Activated B cell treated with CpG ODN at 0.5 μM for 24 hours (primary cell): ENCODE measurements at places on chromosomes 3 and 15. TPM values are rescaled to one million over a fixed set of nuclear protein-coding genes. Genes with fewer than 3 reads are reported as not detected.

GRCh38 chr15:91776104-91776503, 77.4 kb upstream of the SLCO3A1 start:
- H3K4me3 ChIP-seq: no peak overlapping the region
- H3K27me3 ChIP-seq: peaks cover 3% of the 10 kb centered on the region
- no peak for DNase-seq

STRIT1 gene
- total RNA-seq: not detected in 2 replicates

- H3K27ac ChIP-seq: no peak overlapping the region
- H3K27me3 ChIP-seq: peaks cover 50% of the 10 kb centered on the region
- no peaks in the 10 kb centered on the region for H3K36me3 ChIP-seq
- no peak for DNase-seq
Measured at GRCh38 chr15:73681856-73682599, 2.2 kb upstream of the CD276 start.

- no peak for DNase-seq
- H3K27me3 ChIP-seq: no peaks in the 10 kb centered on the region
- H3K36me3 ChIP-seq: no peaks in the 10 kb centered on the region
- H3K4me1 ChIP-seq: peaks cover 4% of the 10 kb centered on the region
- H3K4me3 ChIP-seq: no peak overlapping the region
Measured at GRCh38 chr3:18648159-18648558, 223.0 kb upstream of the SATB1 start.

BCHE gene
- not detected in 2 replicates for total RNA-seq

DNA sequence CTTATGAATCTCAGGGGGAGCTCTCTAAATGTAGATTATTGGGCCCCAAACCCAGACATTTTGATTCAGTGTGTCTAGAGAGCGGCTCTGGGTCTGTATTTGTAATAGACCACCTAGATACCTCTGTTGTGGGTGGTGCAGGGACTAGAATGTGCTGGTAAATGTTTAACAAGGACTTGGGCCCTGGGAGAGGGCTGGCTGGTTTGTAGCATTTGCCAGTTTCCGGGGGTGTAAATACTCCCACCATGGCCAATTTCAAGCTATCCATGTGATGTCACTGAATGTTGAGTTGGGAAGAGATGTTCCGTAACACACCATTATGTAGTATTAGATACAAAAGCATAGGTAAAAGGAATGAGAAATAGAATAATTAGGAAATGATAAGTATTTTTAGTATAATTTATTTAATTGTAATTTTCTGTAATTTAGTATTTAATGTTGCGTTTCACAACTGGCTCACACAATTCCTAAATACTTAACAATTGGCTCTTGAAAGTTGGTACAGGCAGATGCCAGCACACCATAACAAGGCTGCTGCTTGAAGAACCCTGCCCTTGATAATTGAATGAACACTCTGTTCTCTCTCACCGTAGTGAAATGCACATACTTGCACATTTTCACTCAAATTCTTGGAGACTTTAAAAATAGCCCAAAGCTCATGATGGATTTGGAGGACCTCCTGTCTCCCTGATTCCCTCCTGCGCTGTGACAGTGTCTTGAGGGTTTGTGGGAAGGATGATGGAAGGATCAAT, 359.2 kb upstream of the PROK2 start:
- no peak overlapping the region for H3K4me3 ChIP-seq
- peaks cover 4% of the 10 kb centered on the region for H3K27me3 ChIP-seq
- no peak for DNase-seq
- no peaks in the 10 kb centered on the region for H3K36me3 ChIP-seq

- peak within 1 kb of the TSS; percentile 97 for H3K27ac ChIP-seq
- H3K27me3 ChIP-seq: no peaks in the 10 kb centered on the region
- peaks cover 61% of the 10 kb centered on the region for H3K4me1 ChIP-seq
- peaks cover 22% of the 10 kb centered on the region for H3K36me3 ChIP-seq
- H3K4me3 ChIP-seq: peak within 1 kb of the TSS; percentile 94
Measured at GRCh38 chr15:75451674-75452363, at the start of gene SIN3A. SIN3A (minus strand) TSS chr15:75451690; CDS start chr15:75430375, 21,315 bp downstream.

GRCh38 chr3:124174476-124174875, 182.6 kb upstream of the ROPN1 start:
- no peak overlapping the region for H3K4me3 ChIP-seq
- H3K4me1 ChIP-seq: no peaks in the 10 kb centered on the region
- no peaks in the 10 kb centered on the region for H3K27me3 ChIP-seq
- no peak overlapping the region for H3K27ac ChIP-seq
- H3K36me3 ChIP-seq: no peaks in the 10 kb centered on the region

PPP1R14D gene
- total RNA-seq: 0.31 TPM in 1 of 2 replicates, not detected in the other

- H3K4me1 ChIP-seq: no peaks in the 10 kb centered on the region
- DNase-seq: no peak
- H3K27me3 ChIP-seq: no peaks in the 10 kb centered on the region
- no peak overlapping the region for H3K4me3 ChIP-seq
- no peaks in the 10 kb centered on the region for H3K36me3 ChIP-seq
Measured at GRCh38 chr3:76873532-76874242, 166.2 kb upstream of the ROBO2 start.
